ENCODE measurements at places on chromosomes 4 and X. TPM values are rescaled to one million over a fixed set of nuclear protein-coding genes. Genes with fewer than 3 reads are reported as not detected.

MAGEE2 gene
- total RNA-seq: not detected

TNMD gene
- total RNA-seq: not detected

TLR2 gene
- total RNA-seq: not detected

- DNase-seq: peak; percentile 96
Observed at GRCh38 chr4:2662598-2662997, 93.5 kb downstream of the TNIP2 start.

DNA sequence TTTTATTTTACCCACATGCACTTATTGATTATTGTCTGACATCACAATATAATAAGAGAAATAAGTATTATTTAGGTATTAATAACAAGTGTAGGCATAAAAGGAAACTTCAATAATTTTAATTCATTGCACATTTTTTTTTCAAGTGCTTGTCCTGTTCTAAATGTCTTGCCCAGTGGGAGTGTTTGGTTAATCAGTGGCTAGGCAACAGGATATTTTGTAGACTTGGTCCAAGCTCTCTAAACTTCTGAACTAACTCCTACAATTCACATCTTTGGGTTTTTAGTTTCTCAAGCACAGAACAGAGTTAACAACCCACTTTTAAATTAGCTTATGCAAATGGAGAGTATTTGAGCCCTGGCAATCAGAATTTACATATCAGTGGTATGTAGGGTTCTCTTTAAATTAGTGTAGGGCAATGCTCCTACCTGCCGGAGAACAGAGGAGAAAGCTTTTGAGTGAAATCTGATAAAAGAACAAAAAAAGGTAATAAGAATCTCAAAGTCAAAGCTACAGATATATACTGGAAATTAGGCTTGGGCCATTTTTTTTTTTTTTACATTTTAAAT is 353.5 kb downstream of the ADGRL3 start:
- DNase-seq: no peak

GRCh38 chr4:105350859-105351490 is 122.9 kb downstream of the PPA2 start:
- DNase-seq: peak; percentile 6

DNA sequence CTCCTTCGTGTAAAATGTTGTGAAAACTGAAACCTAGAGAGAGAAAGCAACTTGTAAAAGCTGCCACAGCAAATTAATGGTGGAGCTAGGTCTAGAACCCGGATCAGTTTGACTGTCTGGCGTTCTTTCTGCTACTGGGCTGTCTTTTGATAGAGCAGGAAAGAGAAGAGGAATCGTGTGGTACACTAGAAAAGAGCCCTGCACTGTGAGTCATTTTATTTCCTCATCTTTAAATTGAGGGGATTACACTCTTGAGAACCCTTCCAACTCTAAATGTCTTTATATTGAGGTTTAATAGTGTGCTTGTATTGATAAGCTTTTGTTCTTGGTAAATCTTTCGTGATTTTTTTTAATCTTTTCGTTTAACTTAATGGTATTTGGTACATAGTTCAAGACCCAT is 4.3 kb downstream of the WDR44 start:
- DNase-seq: peak; percentile 58

DNA sequence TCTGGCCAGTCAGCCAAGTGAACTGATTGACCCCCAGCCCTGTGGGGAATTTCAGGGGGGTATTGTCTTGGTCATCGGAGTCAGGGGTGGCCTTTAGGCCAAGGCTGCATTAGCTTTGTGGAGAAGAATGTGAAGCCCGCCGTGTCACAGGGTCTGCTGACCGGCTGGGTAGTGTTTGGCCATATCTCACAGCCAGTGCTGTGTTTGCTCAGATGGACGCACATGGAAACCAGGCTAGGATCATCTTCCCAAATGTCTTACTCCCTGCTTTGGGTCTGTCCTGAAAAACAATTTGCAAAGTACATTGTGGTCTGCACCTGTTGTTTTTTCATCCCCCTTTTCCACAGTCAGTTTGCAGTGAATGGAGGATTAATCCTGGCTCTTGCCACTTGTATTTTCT is 13.0 kb downstream of the TMEM164 start:
- no peak for DNase-seq

DNA sequence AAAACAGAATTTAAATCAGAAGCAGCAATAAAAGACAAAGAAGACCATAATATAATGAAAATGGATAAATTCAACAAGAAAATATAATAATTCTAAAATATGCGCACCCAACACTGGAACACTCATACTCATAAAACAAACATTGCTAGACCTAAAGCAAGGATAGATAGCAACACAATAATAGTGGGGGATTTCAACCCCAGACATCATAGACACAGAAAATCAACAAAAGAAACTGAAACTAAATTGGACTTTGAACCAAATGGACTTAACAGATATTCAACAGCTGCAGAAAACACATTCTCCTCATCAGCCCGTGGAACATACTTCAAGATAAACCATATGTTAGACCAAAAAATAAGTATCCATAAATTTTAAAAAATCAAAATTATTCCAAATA is 1552.6 kb downstream of the C4orf33 start:
- DNase-seq: no peak

DNA sequence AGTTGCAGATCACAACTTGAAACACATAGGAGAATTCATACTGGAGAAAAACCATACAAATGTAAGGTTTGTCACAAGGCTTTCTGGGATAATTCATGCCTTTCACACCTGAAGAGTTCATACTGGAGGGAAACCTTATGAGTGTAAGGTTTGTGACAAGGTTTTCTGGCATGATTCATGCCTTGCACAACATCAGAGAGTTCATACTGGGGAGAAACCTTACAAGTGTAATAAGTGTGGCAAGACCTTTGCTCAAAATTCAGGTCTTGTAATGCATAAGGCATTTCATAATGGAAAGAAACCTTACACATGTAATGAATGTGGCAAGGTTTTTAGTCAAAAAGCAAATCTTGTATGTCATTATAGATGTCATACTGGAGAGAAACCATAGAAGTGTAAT is 58.8 kb upstream of the ENPEP start:
- no peak for DNase-seq

DNA sequence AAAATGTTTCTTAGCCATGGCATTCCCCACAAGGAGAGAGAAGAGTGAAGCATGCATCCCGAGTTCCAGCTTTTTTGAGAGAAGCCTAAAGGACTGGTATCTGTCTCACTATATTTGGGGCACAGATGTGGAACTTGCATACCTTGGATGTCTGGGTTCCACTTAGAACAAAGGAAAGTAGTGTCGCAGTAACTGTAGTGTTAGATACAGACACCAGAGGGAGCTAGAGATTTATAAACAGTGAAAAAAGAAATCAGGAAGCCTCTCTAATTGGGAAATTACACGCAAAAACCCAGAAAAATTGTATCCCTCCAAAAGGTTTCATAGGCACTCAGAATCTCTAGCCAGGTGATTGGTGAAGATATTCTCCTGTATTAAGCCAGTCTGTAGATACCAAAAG is 34.4 kb downstream of the AGTR2 start:
- peak; percentile 28 for DNase-seq

DNA sequence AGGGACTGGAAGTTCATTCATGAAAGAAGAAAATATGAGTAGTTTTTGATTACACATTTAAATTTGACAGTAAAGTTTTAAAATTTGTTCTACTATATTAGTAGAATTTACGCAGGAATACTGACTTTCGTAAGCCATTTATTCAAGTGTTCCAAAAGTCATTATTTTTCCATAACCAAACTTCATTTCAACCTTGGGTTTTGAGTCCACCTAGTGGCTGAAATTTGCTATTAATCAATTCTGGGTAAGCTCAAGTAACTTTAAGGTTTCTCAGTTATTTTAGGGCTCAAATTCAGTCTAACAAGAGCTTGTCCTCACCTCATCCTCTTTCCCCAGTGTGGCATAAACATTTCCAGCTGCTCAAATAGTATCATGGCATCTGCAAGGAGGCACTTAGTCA is 175.4 kb downstream of the SH3BGRL start:
- DNase-seq: peak; percentile 37

- peak; percentile 90 for DNase-seq
Observed at GRCh38 chrX:68433155-68433980, at the start of gene OPHN1. Gene OPHN1, minus strand, starts transcription at chrX:68433495. Its CDS starts 475 bp downstream, at chrX:68433020.

DNA sequence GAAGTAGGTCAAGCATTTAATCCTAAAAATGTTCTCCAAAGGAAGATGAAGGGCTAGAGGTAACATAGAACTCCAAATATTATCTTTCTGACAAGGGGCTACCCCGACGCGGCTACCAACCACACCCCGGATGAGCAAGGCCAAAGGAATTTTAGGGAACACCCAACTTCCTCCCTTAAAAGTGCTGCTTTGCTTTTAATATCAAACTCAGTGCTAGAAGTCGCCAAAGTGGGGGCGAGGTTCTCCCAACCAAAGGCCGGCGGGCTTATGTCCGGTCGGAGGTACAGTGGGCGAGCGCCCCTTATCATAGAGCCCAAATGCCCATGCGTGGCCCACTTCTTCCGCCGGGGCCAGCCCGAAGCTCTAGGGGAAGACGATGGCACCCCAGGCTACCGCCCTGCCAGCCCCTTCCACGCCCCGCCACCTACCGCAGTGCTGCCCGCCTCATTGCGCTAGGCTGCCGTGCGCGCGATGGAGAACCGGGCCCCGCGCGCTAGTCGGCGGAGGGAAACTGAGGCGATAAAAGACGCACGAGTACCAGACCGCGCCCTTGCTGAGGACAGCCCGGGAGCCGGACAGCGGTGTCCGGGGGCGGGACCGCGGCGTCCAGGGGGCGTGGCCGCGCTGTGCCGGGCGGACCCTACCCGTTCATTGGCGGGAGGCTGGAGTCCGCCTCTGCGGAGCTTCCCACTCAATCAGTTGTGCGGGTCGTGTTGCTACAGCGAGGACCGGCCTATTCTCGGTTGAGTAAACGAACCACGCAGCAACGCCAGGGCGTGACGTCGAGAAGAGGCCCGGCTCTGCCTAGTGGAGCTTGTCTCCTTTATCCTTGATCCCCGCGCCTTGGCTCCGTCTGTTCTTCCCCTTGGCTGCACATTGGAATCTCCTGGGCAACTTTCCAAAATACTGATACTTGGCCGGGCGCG is at the start of gene ACOT9:
ACOT9 (minus strand) TSS at position 580 of the 926 bp plus-strand sequence; CDS start at position 448, 132 bp downstream.
- peak; percentile 96 for DNase-seq

DNA sequence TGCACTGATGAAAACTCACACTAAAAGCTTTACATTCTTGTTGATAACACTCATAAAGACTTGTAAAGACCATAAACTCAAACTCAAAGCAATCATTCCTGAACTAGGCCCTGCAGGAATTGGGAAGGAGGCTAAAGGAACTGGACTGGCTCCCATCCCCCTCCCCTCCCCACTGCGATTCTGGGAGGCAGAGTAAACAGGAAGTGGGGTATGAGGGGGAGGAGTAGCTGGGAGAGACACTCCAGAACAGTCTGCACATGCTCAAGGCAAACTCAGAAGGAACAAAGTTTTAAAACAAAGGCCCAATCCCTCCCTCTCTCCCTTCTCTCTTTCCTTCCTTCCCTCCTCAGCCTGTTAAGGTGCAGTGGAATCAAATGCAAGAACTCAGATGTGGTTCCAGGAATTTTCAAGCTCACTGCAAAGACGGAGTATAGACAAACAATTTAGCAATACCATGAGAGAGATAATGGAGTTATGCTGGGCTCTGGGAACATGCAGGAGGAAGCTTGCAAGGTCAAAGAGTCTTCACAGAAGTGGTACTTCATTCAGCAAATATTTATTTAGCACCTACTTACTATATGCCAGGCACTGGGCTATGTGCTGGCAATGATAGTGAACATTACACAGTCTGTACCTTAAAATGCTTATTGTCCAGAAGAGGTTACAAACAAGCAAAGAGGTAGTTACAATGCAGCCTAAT is 15.9 kb downstream of the MID1IP1 start:
- DNase-seq: peak; percentile 24

DNA sequence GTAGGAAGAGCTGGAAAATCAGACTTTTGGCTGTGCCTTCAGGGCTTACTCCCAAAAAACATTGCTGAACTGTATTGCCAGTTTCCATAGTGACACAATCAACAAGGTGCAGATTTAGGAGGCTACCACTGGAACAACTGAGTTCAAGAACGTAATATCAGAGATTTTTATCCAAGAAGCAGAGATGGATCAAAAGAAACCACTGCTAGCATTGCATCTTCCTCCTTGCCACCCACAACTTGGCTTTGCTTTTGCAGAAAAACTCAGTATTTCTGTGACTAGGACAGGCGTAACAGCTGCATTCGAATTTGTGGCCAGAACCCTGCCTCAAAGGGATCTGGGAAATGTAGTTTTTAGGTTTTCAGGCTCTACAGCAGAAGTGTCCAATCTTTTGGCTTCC is 27.8 kb upstream of the WDFY3 start:
- DNase-seq: peak; percentile 25

GRCh38 chrX:124641737-124642491 is 295.6 kb downstream of the SH2D1A start:
- DNase-seq: no peak

- no peak for DNase-seq
Observed at GRCh38 chr4:37821953-37822605, 4.4 kb upstream of the PGM2 start.

GRCh38 chr4:185344743-185345538 is 50.8 kb downstream of the LRP2BP start:
- DNase-seq: no peak

DNA sequence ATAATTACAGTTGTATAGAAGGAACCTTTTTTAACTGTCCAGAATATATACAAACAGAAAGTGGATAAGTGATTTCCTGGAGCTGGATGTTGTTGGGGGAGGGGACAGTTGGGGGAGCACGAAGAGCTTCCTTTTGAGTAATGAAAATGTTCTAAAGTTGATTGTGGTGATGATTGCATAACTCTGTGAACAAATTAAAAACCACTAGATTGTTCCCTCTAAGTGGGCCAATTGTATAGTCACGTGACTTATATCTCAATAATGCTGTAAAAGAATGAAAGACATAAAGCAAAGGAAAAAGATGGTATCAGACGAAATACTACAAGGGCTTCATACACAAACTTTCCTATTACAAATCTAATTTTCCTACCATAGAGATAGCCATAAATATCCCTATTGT is 2.7 kb downstream of the CT55 start:
- no peak for DNase-seq

- no peak for DNase-seq
Observed at GRCh38 chr4:113209153-113209552, 159.7 kb downstream of the ANK2 start.

DNA sequence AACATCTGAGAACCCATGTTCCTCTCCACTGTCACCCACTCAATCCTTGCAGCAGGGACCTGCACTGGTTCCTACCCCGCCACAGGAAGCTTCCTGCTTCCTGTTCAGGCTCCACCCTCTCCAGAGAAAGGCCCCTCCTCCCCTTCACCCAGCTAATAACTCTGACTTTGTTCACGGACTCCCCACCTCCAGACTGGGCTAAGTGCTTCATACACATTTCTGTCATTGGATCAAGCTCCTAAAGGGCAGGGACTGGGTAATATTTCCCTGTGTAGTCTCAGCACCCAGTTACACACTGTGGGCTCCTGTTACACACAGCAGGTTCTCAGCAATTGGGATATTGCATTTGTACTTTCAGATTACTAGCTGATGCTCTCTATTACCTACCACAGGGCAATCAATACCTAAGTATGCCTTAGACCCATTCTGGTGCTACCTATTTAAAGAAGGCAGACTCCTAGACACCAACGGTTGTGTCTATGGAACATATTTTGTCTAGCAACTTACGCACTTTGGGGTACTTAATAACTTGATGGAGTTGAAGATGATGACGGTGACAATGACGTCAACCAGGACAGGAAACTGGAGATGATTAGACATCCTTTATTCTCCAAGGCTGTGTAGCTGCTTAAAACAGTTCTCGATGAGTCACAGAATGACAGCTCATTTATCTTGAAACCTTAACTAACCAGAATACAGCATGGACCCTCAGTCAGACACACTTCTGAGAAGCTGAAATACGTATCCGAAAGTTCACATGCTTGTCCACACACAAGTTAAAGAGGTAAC is 58.1 kb downstream of the MAML3 start:
- DNase-seq: peak; percentile 92

Data from GM23248 (cell line).